ENCODE measurements at places on chromosomes 7 and 10.

DNA sequence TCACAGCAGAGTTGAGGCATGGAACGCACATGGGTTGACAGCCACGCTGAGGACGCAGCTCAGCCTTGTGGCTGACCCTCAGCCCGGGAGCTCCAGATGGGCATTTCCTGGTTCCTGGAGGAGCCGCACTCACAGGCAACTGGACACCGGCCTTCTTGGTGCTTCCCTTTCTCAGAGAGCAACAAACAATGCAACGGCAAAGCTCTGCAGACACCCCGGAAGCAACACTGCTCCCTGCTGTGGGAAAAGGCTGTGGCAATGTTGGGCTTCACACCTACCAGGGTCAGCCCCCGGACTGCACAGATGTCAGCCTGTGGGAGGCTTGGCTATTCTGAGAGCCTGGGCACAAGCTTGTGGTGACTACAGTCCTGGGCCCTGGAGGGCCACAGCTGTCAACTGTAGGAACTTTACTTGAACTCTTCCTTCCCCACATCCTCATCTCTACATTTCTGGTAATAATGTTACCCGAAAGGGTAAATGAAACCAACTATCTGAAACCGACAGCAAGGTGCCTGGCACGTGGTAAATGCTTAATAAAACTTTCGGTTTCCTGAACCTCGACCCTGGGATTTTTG is 597.5 kb upstream of the MKI67 start:
- no peak for DNase-seq

- peak; percentile 76 for DNase-seq
These were observed 2.2 kb downstream of the NPM3 start for GRCh38 chr10:101780818-101781654.

- no peak for DNase-seq
These were observed 42.2 kb upstream of the NME8 start for GRCh38 chr7:37806152-37806551.

GRCh38 chr7:47627580-47628283 is 45.8 kb upstream of the TNS3 start:
- DNase-seq = peak; percentile 44

GRCh38 chr7:12211711-12212485 is 804 bp downstream of the TMEM106B start:
- peak; percentile 20 for DNase-seq

GRCh38 chr10:63099734-63100133 is 33.4 kb upstream of the NRBF2 start:
- DNase-seq = no peak

- DNase-seq = no peak
These were observed 129.9 kb downstream of the EBF3 start for GRCh38 chr10:129833994-129834739.

GRCh38 chr10:70115948-70116682 is 16.5 kb downstream of the AIFM2 start:
- DNase-seq = peak; percentile 30

GRCh38 chr7:4879396-4880081 is 4.0 kb downstream of the RADIL start:
- no peak for DNase-seq

DNA sequence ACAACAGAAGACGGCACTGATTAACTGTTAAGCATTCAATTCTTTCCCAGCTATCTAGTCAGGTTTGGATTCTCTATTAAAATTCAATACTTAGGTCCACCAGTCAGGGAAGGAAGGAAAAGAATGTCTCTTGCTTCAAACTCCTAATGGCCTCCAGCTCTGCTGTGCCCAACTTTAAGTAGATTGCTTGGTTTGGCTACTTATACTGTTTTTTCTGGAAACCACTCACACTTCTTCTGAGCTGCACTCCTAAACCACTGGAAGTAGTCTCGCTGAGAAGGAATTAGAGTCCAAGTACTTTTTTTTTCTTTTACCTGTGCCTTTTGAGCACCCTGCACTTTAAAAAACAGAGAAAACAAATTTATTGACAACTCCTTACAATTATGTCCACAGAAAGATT is 26.7 kb upstream of the COL1A2 start:
- peak; percentile 7 for DNase-seq

GRCh38 chr7:150746921-150747320 is 9.7 kb downstream of the GIMAP5 start:
- no peak for DNase-seq

DNA sequence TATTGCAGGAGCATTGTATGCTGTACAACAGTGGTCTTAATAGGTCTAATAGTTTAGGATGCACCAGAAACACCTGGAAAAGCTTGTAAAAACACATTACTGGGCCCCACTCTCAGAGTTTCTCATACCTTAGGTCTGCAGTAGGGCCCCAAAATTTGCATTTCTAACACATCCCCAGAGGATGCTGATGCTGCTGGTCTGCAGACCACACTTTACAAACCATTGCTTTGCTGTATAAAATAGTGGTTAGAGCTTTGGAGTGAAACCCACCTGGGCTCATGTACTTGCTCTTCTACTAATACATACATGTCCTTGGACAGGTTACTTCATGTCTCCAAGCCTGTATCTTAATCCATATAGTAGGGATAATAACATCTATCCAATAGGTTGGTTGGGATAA is 279.7 kb downstream of the GRM8 start:
- no peak for DNase-seq

DNA sequence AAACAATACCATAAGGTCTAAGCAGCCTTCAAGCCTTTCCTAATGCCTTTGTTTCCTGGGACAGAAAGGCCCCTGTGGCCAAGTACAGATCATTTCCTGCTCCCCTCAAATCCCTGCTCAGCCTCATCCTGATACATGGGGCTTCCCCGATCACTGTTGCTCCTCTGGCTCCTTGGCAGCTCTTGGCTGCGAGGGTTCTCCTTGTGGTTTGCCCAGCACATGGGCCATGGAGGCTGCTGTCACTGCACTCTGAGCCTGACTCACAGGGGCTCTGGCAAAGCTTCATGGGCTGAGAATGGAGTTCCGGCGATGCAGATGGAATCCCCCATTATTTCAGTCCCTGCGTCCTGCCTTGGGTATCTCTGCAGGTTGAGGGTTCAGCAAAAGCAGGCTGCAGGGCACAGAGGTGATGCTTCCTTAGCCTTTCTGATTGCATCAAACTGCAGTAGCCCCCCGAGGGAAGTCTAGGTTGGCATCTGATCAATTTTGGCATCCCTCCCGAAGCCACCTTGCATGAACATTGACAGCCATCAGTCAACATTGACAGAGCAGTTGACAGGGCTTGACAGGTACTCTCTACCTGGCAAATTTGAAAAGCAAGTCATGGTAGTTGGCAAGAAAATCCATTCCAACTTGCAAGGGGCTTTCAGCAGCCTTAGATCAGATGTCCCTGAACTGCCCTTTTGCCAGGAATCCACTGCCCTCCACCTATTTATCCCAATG is 168.6 kb downstream of the GFRA1 start:
- no peak for DNase-seq

- DNase-seq = no peak
These were observed 67.0 kb downstream of the SYPL1 start for GRCh38 chr7:106045139-106045538.

GRCh38 chr7:3835109-3835508 is 534.1 kb downstream of the SDK1 start:
- no peak for DNase-seq

- DNase-seq = peak; percentile 84
These were observed 37.5 kb downstream of the NET1 start for GRCh38 chr10:5449823-5450222.

DNA sequence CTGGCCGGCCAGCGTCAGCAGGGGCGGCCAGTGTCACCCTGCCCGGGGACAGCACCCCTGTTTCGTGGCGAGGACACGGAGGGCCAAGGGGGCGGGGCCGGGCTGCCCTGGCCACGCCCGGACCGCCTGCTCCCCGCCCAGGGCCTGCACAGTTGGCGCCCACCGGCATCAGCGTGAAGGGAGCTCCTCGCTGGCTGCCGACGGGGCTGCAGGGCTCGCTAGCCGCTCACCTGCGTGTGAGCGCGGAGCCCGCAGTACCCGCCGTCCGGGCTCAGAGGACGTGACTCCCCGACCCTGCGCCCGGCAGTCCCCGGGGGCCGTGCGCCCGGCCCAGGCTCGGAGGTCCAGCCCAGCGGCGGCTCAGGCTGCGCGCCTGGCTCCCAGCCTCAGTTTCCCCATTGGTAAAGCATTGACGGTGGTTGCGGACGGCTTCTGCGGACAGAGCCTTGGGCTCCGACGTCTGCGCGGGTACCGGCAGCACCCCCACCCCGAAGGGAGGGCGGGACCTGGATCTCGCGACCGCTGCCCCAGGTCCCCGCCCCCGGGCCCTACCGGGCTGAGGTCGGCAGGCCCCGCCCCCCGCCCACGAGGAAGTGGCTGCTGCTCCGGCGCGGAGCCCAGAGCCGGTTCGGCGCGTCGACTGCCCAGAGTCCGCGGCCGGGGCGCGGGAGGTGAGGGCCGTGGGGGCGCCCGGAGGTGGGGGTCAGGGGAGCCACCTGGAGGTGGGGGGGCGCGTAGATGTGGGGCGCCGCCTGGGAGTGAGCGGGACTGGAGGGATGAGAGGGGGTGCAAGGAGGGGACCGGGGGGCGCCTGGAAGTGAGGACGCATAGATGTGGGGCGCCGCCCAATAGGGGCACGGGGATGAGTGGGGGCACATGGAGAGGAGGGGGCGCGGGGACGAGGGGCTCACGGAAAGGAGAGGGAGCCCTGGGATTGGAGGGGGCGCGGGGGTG is at the start of gene ARPC1B:
Gene ARPC1B, plus strand, starts transcription at position 620 of the 954 bp plus-strand sequence. CDS start 10,985 bp downstream, outside the sequence.
- peak; percentile 79 for DNase-seq

- DNase-seq = no peak
These were observed 56.7 kb upstream of the SDK1 start for GRCh38 chr7:3244241-3244814.

DNA sequence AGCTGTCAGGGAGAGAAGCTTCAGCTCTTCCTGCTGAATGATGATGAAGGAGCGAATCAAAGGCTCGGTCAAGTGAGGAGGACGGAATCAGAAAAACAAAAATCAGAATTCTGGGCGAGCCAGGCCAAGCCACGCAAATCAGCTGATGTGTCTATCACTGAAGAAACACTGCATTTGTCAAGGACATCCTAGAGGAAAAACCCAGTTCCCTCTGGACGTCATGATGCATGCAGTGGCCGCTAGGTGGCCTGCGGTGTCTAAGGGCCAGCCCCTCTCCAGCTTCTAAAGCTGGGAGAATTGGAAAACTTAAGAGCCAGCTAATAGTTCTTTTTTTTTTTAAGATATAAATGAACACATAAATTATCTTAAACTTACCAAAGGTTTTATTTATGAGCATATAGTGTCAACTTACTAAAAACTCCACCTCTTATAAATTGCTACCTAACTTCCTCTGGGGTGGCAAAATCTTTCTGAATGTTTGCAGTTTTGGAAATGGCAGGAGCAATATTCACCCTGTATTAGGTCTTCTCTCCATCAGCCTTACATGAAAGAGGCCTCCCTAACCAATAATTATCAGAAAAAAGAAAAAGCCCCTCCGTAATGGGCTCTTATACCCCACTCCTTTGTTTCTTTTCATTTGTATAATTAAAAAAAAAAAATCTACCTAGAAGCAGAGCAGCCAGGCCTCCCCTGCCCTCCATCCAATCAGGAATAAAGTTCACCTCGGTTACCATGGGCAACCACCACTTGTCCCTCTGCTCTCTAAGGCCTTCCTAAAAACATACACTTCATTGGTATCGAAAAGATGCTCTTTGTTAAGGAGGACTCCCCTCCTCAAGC is 186.8 kb downstream of the USP6NL start:
- DNase-seq = peak; percentile 67

GRCh38 chr7:16350634-16351033 is 70.7 kb downstream of the CRPPA start:
- DNase-seq = no peak

DNA sequence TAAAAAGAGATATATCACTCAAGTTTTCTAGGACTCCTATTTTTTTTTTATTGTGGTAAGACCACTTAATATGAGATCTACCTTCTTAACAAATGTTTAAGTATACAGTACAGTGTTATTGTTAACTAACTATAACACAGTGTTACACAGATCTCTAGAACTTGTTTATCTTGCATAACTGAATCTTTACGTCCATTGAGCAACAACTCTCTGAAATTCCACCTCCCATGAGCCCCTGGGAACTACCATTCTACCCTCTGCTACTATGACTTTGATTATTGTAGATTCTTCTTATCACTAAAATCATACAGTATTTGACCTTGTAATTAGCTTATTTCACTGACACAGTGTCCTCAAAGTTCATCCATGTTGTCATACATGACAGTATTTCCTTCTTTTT is 22.5 kb upstream of the REEP3 start:
- DNase-seq = no peak

- no peak for DNase-seq
These were observed 9.8 kb upstream of the ARHGAP19 start for GRCh38 chr10:97302088-97302791.

DNA sequence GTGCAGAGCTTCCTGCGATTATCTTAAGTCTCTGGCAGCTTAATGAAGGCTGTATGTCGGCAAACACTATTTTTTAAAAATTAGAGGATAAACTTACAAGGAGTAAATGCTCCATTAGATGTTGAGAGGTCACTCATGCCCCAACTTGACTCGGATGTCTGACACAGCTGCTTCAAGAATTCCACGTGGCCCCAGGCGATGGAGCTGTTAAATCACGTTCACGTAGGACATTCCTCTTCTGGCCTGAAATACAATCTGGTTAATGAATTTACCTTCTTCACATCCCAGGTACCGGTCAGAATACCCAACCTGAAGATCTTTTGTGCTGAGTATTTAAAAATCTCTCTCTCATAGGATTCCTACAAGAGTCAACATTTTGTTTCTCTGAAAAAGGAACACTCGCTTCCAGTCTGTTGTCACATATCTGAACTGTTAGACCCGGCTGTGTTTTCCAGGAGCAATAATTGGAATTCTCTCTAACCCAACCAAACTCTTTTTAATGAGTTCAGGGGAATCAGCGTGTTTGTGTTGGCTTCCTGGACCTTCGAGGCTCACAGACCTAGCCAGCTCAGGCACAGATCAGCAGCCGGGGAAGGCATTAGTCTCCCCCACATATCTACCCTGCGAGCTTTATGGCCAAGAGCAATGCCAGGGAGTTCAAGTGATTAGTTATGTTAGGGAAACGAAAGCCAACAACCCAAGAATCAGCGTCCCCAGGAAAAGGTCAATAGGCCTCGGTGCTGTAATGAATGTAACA is 284.9 kb downstream of the FGFR2 start:
- DNase-seq = no peak
